ENCODE measurements at places on chromosomes 1 and 21. TPM values are rescaled to one million over a fixed set of nuclear protein-coding genes. Genes with fewer than 3 reads are reported as not detected.

DNA sequence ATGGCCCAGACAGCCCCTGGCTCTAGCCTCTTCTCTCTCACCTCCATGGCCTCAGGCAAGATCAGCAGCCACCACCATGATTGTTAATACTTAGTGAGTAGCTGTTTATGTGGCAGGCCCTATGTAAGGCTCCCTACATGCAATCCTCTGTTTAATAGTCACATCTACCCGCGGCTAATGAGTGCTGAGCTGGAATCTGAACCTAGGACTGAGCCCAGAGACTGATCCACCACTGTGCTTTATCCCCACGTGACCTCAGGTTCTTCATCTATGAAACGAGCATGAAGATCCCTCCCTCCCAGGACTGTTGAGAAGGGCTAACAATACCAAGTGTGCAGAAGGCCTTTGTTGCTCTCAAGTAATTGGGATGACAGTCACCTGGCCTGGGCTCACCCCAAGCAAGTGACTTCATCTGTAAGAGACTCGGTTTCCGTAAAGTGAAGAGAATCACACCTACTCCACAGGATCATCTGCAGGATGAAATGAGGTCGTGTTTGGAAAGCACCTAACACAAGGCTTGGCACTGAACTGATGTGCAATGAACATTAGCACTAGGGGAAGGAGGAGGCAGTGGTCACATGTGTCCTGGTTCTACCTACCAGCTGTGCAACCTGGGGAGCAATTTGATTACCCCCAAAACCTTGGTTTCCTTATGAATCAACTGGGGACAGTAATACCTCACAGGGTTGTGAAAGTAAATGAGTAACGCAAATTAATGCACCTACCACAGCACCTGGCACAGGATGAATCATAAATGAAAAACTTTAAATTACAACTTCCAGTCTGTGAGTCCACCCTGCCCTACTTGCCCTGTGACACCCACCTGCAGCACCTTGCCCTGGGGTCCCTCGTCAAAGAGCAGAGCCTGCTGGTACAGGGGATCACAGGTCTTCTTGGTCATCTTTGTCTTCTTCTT is 37.2 kb downstream of the RIMS3 start:
- no peak overlapping the region for H3K27ac ChIP-seq
- no peak overlapping the region for H3K4me3 ChIP-seq
- H3K36me3 ChIP-seq: no peaks in the 10 kb centered on the region
- H3K4me1 ChIP-seq: peaks cover under 1% of the 10 kb centered on the region

The SCAF4 gene
- 26.6 TPM for polyA plus RNA-seq

DNA sequence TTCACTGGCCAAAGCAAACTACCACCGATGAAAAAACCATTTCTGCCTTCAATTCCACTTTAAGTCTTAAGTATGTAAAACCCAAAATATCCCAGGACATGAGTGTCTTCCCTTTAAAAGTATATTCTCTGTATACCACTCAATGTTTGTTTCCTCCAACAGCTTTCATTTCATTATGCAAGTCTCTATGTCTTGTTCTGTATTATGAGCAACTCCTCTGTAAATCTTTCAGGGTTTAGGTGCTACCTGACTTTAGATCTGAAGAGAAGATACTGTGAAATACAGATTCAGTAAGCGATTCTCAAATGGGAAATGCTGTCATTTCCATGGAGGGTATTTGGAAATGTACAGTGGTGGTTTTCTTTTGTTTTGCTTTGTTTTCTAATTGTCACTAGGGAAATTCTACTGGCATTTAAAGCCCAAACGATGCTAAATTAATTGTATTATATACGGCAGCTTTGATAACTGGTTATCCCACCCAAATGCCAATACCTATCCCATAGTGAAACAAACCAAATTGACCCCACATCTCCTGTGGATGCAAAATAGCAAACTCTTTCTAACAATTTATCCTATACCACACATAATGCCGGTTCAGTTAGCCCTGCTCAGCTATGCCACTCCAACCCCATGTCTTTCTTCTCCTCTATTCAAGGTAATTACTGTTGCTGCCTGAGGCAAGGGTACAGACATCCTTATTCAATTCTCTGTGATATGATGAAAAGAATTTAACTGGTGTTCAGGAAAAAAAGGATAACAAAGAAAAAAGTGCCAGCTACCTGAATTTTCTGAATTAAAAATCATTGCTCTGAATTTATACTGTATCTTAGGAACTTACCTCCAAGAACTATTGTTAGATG is 182.8 kb downstream of the EIF4G3 start:
- DNase-seq: no peak
- H3K4me1 ChIP-seq: no peaks in the 10 kb centered on the region
- no peak overlapping the region for H3K4me3 ChIP-seq

GRCh38 chr1:36621531-36621930 is 138.8 kb upstream of the CSF3R start:
- DNase-seq: no peak
- H3K36me3 ChIP-seq: no peaks in the 10 kb centered on the region
- H3K27me3 ChIP-seq: no peaks in the 10 kb centered on the region
- H3K27ac ChIP-seq: no peak overlapping the region
- no peak overlapping the region for H3K4me3 ChIP-seq
- no peaks in the 10 kb centered on the region for H3K4me1 ChIP-seq

The HCN3 gene
- 2.9 TPM for polyA plus RNA-seq

The TMCO4 gene
- 14.4 TPM for polyA plus RNA-seq

GRCh38 chr1:191101960-191102359 is 624.3 kb upstream of the BRINP3 start:
- no peak overlapping the region for H3K4me3 ChIP-seq
- no peaks in the 10 kb centered on the region for H3K27me3 ChIP-seq
- H3K36me3 ChIP-seq: no peaks in the 10 kb centered on the region
- H3K27ac ChIP-seq: no peak overlapping the region

DNA sequence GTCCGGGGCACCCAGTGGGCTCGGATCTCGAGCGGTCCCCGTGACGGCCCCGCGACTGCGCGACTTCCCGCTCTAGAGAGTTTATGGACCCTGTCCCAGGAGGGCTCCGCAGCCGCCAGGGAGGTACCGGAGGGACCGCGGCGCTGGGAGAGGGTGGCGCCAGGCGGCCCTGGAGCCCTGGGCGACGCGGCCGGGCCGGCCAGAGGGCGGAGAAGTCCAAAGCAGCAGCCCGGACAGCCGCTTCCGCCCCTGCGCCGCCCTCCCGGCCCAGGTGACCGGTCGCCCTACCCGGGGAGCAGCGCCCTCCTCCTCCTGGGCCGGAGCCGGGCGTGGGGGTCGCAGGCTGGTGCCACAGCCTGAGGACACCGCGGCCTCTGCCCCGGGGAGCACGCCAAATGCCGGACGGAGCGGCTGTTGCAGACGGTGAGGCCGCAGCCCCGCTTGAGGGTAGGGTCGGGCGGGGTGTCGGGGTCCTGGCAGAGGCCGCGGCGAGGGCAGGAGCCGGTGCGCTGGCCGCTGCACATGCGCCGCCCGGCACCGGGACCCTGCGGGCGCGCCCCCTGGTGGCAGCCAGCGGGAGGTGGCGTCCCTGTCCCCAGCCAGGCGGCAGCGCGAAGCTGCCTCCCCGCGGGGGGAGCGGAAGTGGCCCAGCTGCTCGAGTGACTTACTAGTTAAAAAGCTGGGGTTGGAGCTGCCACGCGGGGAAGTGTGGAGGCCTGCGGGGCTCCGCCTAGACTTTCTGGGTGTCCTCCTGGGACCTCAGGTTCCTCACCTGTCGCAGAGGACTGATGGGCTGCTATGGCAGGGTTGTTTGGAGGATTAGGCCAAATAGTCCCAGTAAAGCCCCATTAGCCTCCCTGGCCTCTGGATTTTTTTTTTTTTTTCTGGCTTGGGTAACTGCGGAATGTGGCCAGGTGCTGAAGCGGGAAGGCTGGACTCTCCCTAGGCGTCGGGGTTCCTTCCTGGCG is 20.9 kb upstream of the ZNF678 start:
- H3K36me3 ChIP-seq: no peaks in the 10 kb centered on the region
- H3K4me1 ChIP-seq: peaks cover 7% of the 10 kb centered on the region
- H3K27me3 ChIP-seq: no peaks in the 10 kb centered on the region
- peak; percentile 87 for DNase-seq

The SPRR1B gene
- polyA plus RNA-seq: not detected

DNA sequence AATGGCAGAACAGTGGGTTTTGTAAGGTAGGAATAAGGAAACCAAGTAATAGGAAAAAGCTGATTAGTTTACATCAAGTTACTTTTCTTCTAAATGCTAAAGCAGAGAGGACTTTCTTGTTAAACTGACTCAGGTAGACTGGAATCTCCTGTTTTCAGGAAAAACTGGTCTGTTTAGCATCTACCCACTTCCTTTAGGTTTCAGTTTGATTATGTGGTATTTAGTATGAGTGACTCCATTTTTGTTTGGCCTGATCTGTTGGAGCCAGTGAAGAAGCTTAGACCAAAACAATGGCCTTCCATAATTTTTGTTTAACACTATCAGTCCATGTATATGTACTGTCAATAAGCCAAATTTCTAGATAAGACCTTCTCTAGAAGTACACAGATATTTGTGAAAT is 88.4 kb downstream of the EPB41 start:
- H3K36me3 ChIP-seq: no peaks in the 10 kb centered on the region
- H3K27ac ChIP-seq: no peak overlapping the region
- no peaks in the 10 kb centered on the region for H3K27me3 ChIP-seq
- no peak for DNase-seq
- H3K4me3 ChIP-seq: no peak overlapping the region
- no peaks in the 10 kb centered on the region for H3K4me1 ChIP-seq

The RNU1-2 gene
- not detected for polyA plus RNA-seq

GRCh38 chr1:117257291-117257690 is 46.6 kb upstream of the VTCN1 start:
- no peak overlapping the region for H3K27ac ChIP-seq
- no peak for DNase-seq
- no peaks in the 10 kb centered on the region for H3K36me3 ChIP-seq
- no peaks in the 10 kb centered on the region for H3K4me1 ChIP-seq

The ADAMTS5 gene
- polyA plus RNA-seq: 11.0 TPM

The AVPR1B gene
- not detected for polyA plus RNA-seq

The DNASE2B gene
- not detected for polyA plus RNA-seq

The LCE2C gene
- polyA plus RNA-seq: not detected

The CLCNKB gene
- polyA plus RNA-seq: 0.18 TPM

DNA sequence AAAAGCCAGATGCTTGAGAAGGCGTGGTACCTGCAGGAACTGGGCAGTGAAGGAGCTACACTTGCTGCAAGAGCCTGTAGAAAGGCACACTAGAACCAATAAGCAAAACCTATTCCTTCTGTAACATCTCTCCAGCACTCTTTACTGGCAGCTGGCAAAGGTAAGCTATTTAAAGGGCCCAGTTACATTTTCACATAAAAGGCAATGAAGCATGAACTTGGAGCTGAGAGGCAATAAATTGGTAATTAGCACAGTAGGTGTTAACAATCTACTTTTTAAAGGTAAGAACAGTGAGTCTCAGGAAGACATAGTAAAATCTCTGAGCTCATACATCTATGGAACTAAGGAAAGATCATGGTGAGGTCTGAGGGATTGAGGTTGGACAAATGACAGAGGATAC is 167.1 kb upstream of the OLFM3 start:
- no peaks in the 10 kb centered on the region for H3K4me1 ChIP-seq
- H3K27ac ChIP-seq: no peak overlapping the region
- no peak overlapping the region for H3K4me3 ChIP-seq
- no peak for DNase-seq
- H3K36me3 ChIP-seq: no peaks in the 10 kb centered on the region
- no peaks in the 10 kb centered on the region for H3K27me3 ChIP-seq

GRCh38 chr1:22750685-22751051 is 40.0 kb downstream of the EPHB2 start:
- no peak for DNase-seq
- peaks cover 8% of the 10 kb centered on the region for H3K4me1 ChIP-seq
- no peaks in the 10 kb centered on the region for H3K27me3 ChIP-seq
- no peak overlapping the region for H3K4me3 ChIP-seq
- no peak overlapping the region for H3K27ac ChIP-seq
- no peaks in the 10 kb centered on the region for H3K36me3 ChIP-seq

The SLC44A3 gene
- polyA plus RNA-seq: 31.3 TPM

The MAB21L3 gene
- not detected for polyA plus RNA-seq

The SERINC2 gene
- polyA plus RNA-seq: 0.90 TPM

DNA sequence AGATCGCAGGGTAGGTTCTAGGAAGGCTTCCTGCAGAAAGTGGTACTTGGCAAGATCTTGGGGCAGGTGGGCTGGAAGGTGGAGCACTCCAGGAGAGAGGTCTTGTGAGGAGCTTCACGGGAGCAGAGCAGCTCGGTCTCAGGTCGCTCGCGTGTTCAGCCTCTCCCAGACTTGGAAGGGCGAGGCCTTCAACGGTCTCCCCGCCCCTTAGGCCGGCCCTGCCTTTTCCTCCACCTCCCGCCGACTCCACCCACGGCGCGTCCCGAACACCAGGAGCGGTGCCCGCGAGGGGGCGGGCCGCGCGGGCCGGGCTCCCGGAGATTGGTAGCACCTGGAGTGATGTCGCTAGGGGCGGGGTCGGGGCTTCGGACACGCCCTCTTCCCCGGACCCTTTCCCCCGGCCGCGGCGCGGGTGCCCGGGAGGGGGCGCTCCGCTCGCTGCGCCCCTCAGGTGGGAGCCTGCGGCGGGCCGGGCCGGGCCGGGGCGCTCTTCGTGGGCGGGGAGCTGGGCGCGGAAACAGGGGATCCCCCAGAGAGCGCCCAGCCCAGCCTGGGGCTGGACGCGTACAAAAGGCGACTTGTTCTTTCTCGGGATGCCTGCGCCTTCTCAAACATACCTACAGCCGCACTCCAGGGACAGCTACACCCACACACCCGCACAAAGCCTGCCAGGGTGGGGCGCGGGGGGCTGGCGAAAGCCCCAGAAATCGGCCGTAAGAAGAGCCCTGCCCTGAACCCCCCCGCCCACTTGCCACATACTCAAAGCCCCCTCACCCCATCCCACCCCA is 35.5 kb downstream of the AHDC1 start:
- peak overlapping the region; percentile 34 for H3K4me3 ChIP-seq
- H3K4me1 ChIP-seq: peaks cover 70% of the 10 kb centered on the region
- H3K36me3 ChIP-seq: no peaks in the 10 kb centered on the region

- no peak overlapping the region for H3K4me3 ChIP-seq
- no peaks in the 10 kb centered on the region for H3K36me3 ChIP-seq
- no peaks in the 10 kb centered on the region for H3K27me3 ChIP-seq
- no peaks in the 10 kb centered on the region for H3K4me1 ChIP-seq
- DNase-seq: no peak
These were observed 104.8 kb upstream of the ATP1A1 start for GRCh38 chr1:116268211-116268610.

DNA sequence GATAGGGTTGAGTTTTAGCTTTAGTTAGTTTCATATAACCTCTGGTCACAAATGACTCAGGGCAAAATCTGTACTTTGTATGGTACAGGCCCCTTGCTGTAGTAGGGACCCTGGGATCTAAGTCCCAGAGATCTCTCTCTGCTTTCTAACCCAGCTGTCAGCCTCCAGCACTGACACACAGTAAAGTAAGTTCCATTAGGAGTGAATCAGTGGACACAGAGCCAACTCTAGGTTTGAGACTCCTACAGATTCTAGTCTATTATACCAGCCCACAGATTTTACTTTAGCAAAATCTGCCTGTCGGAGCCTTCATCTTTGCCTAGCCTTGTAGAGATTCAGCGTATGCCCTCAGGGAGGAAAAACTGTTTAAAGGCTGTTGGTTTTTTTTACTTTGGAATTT is 52.5 kb downstream of the ANGPTL1 start:
- DNase-seq: no peak
- H3K4me1 ChIP-seq: no peaks in the 10 kb centered on the region
- no peak overlapping the region for H3K27ac ChIP-seq
- H3K36me3 ChIP-seq: no peaks in the 10 kb centered on the region
- H3K4me3 ChIP-seq: no peak overlapping the region

The SH2D1B gene
- polyA plus RNA-seq: 0.40 TPM
